ENCODE measurements at places on chromosomes 12 and 14.

DNA sequence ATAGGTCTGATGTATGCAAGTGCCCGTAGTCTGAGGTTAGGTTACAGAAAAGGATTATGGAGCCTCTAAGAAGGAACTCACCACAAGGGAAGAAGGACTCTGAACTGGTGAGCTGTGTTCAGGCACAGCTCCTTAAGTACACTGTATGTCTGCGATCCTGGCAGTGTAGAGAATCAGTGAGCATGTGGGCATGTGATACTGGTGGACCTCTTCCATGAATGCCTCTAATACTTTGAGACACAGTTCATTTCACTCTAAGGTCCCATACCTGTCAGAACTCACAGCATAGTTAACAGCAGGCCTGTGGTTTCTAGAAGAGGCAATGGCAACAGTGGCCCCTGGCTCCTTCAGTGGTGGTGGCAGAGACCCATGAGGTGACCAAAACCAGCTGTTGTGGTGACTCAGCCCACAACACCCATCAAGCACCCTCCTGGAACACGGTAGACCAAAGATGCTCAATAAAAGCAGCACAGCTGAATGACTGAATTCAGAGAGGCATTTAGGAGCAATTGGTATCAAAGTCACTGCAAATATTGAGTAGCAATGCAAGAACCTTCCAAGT lies 6.9 kb upstream of the OR6J1 start:
- DNase-seq: no peak

DNA sequence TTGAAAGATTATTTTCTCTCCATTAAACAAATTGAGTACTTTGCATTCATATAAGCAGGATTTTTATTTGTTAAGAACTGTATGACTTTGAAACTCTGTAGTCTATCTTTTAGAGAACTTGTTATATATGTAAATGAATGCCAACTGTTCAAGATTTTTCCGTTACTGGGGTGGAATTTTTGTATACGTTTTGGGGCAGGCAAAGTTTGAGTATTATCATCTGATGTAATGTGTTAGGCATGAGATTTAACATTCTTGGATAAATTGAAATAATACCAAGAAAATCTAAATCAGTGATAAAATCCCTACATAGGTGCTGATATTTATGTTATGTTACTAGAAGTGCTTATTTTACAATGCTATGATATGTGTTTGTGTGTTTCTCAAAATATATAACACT lies 8.4 kb downstream of the CNOT2 start:
- DNase-seq: no peak

- DNase-seq: no peak
These were observed 26.5 kb upstream of the STRAP start for GRCh38 chr12:15855646-15856045.

DNA sequence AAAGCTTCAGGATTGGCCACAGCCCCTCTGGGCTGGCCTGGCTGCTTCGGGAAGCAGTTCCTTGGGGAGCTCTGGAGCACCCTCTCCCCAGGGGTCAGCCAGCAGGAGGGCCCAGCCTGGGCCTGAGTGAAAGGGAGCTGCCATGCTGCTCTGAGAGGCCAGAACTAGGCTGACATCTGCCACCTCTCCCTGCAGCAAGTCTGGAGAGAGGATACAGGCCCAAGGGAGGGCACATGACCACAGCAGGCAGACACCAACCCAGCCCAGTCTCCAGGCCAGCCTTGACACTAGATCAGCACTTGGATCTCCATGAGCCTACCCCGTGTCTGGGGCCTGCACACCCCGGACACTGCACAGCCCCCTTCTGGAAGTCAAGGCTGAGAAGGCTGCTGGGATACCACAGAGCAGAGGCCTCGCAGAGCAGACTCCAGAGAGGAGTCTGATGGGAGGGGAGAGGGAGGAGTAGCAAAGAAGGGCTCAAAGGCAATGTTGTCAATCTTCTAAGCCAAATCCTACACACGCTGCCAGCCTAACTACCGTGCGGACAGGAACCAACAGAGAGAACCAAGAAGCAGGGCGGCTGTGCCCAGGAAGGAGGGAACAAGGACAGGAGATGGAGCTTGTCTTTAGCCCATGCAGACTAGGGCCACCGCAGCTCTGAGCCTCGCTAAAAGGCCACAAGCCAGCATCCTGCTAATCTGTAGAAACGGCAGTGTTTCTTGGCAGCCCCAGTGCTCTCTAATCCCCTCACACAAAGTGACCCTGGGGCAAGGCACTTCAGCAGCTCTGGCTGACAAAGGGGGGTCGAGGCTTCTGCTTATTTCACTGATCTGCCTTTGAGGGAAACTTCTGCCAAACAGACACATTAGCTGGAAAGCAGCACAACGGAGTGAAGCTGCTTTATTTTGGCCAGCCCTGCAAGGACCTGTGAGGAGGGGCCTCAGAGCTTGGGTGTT lies 12.9 kb downstream of the COL2A1 start:
- DNase-seq: peak; percentile 81

DNA sequence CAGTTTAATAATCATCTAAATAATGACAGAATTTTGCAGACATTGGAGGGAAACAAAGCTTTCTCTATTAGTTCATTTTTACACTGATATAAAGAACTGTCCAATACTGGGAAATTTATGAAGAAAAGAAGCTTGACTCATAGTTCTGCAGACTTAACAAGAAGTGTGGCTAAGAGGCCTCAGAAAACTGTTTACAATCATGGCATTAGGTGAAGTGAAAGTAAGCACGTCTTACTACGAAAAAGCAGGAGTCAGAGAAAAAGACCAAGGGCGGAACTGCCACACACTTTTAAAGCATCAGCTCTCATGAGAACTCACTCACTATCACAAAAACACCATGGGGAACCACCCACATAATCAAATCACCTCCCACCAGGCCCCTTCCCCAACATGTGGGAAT lies 804.4 kb downstream of the FLRT2 start:
- no peak for DNase-seq

DNA sequence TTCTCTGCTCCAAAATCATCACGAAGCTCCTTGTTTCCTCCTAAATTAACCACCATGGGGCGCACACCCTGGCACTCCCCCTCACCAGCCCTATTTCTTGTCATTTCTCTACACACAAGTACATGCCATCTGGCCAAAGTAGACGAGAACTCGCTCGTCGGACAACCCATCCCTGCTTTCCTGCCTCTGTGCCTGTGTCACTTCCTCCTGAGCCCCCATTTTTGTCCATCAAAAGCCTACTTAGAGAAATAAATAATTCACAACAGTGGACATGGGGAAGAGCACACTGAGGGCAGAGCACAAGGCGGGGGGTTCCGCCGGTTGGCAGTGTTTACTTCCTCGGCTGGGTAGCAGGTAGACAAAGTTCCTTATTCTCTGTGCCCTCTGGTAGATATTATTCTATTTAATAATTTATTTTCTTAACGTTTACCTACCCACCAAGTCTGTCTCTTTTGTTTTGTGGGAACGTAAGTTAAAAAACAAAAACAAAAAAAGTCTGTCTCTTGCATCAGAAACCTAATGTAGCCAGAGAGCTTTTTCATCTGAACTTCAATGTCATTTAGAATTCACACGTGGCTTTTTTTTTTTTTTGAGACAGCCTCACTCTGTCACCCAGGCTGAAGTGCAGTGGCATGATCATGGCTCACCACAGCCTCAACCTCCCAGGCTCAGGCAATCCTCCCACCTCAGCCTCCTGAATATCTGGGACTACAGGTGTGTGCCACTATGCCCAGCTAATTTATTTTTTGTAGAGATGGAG lies 6.0 kb downstream of the VPS37B start:
- no peak for DNase-seq

GRCh38 chr14:61811882-61812346 lies 49.7 kb downstream of the SNAPC1 start:
- DNase-seq: no peak

DNA sequence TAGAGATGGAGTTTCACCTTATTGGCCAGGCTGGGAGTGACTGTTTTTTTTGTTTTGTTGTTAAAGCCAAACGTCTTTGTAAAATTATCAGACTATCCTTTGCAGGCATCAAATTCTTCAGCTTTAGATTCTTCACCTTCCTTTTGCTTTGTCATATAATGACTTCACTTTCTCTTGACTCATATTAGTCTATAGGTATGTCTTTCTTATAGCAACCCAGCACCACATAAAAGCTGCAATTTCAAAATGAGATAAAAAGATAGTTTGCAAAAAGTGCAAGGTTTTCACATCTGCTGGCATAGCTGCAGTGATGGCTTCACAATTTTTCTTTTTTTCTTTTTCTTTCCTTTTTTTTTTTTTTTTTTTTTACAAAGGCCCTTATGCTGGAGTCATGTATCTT lies 39.2 kb downstream of the COX16 start:
- DNase-seq: no peak

All from WERI-Rb-1 (cell line).